ENCODE measurements at places on chromosomes 12 and 14.

GRCh38 chr12:14901228-14901562, 15.5 kb upstream of the MGP start:
- no peak for DNase-seq

DNA sequence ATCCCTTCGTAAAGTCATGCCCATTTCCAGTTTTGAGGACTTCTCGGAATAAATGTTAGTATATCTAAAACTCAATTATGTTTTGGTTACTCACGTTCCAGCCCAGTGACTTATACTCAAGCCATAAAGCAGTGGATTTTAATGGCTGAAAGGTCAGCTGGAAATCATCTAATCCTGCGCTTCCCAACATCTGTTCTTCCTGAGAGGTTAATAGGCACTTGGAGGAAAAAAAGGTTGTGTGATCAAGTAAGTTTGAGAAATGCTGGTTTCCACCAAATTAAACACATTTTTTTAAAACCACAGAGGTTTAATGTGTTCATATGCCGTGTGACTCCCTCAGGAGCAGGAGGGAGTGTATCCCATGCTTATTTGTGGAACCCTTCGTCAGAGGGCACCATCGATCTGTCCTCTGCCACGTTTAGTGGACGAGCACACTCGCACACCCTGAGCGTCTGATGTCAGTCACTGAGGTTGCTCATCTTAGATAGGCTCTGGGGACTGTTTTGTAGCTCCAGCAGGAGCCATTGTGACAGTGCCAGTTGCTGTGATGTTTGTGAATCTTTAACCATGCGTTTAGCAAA, 41.4 kb downstream of the FBXL14 start:
- DNase-seq: no peak

DNA sequence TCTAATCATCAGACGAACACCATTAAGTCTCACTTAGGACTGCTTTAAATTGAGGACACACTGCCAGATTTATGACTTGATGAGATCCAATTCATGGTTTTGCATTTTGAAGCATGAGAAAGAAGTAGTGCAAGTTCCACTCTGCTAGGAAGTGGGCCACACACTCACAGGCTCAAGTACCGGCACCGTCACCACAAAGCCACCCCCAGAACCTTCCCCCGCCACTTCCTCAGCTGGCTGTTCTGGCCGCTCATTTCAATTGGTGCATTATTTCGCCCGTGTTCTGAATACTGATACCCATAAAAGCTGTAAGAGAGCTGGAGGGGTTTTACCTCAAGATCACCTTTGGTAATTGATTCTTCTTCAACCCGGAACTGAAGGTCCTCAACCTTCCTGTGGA, 70.1 kb downstream of the CLIP1 start:
- no peak for DNase-seq

- no peak for DNase-seq
Measured at GRCh38 chr12:68804657-68805591, 3.1 kb upstream of the MDM2 start.

DNA sequence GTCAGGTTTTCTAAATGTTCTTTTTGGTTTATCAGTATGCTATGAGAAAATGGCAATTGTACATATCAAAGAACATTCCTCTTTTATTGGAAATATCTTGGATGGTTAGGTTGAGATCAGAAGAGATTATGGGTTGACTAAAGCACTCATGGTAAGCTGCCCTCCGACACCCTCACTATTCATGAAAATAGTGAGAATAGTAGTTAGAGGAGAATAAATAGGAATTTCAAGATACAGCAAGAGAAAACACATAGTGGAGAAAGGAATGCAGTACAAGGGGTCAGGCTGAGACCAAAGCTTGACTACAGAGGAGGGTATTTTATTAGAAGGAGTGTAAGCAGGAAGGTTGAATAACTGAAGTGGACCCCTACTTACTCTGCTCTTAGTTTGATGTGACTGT, 112.5 kb downstream of the PTPRQ start:
- DNase-seq: no peak

DNA sequence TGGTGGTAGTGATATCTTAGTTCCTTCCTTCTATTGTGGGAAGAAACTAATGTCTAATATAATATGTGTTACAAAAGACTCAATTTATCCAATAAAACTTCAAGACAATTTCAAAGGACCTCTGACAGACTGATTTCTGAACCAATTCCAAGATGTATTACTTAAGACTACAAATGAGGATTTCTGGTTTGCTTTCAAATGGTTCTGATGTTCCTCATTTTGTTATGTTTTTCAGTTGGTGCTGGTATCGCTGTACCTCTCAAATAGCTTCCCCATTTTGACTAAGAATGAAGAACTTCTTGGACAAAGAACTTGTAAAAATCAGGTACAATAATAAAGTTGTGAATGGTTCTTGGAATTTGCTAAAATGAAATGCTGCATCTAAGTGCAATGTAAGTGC, 19.4 kb upstream of the MBIP start:
- no peak for DNase-seq

DNA sequence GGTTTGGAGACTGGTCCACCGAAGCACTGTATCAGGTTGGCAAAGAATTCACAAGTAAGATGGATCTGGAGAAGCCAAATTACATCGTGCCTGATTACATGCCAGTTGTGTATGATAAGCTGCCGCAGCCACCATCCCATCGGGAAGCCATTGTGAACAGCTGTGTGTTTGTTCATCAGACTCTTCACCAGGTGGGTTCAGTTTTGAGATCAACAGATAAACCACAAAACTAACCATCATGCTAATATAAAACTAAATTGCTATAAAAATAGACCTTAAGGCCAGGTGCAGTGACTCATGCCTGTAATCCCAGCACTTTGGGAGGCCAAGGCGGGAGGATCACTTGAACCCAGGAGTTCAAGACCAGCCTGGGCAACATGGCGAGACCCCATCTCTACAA, 58.9 kb downstream of the HSP90AA1 start:
- no peak for DNase-seq

DNA sequence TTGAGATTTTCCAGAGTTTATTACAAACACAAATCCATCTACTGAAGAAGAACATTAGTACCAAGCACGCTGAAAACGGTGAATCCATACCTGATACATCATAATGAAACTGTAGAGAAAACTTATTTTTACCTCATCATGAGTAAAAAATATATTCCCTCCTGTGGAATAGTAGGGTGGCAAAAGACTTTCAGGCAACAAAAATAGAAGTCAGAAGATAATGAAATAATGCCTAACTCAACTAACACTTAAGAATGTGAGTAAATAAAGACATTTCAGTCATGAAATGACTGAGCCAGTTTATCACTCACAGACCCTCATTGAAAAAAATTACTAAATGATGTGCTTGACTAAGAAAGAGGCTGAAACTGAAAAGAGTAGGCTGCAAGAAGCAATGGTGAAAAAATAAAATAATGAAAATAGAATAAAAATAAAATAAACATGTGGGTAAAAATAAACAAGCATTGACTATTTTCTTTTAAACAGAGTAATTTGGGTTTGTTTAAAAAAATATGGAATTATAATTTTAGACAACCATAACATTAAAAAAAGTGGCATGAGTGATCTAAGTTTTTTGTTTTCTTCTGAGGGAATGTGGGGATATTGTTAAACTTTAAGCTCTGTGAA, 148.6 kb downstream of the ASCL1 start:
- DNase-seq: no peak

- no peak for DNase-seq
Measured at GRCh38 chr14:30888480-30889243, 14.3 kb downstream of the COCH start.

GRCh38 chr14:50038398-50039119, 77.8 kb downstream of the VCPKMT start:
- no peak for DNase-seq

DNA sequence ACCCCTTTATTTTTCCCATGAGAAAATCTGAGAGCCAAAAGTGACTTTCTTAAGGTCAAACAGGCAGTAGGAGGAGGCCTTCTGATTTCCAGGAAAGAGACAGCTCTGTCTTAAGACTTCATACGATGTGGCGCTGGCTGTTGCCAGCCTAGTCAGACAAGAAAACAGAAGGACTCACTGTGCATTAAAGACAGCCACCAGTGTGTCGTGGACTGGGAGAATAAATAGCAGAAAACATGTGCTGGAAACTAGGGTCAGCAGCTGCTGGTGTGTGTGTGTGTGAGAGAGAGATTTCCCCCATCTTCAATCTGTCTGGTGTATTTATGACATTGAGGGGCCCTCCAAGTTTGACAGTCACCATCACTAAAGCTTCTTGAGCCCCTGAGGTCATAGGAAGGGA, 708.6 kb upstream of the TMEM132C start:
- DNase-seq: no peak

DNA sequence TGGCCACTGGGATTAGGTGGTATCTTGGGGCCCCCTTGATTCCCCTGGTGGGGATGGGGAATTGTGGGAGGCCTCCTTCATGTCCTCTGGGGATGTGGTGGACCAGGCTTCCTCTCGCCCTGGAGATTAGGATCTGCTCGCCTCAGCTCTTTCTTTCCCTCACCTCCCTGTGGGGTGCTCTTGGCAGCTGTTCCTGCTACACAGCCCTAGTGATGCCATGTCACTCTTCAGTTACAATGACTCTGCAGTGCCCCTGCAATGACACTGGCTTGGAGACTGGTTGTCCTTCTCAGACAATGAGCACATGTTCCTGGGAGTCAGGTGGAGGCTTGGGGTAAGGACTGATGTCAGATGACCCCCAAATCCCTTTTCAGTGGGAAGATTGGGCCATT, 83.9 kb downstream of the ADCK1 start:
- DNase-seq: no peak

GRCh38 chr12:122893208-122894153, 2.4 kb downstream of the VPS37B start:
- DNase-seq: no peak

DNA sequence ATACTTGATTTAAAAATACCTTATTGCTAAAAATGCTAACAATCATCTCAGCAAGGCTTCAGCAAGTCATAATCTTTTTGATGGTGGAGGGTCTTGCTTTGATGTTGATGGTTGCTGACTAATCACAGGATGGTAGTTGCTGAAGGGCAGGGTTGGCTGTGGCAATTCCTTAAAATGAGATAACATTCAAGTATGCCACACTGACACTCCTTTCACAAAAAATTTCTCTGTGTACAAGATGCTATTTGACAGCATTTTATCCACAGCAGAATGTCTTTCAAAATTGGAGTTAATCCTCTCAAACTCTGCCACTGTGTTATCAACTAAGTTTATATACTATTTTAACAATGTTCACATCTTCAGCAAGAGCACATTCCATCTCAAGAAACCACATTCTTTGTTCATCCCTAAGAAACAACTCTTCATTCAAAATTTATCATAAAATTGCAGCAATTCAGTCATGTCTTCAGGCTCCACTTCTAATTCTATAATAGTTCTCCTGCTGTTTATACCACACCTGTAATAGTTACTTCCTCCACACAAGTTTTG, 16.1 kb downstream of the SCAF11 start:
- no peak for DNase-seq

DNA sequence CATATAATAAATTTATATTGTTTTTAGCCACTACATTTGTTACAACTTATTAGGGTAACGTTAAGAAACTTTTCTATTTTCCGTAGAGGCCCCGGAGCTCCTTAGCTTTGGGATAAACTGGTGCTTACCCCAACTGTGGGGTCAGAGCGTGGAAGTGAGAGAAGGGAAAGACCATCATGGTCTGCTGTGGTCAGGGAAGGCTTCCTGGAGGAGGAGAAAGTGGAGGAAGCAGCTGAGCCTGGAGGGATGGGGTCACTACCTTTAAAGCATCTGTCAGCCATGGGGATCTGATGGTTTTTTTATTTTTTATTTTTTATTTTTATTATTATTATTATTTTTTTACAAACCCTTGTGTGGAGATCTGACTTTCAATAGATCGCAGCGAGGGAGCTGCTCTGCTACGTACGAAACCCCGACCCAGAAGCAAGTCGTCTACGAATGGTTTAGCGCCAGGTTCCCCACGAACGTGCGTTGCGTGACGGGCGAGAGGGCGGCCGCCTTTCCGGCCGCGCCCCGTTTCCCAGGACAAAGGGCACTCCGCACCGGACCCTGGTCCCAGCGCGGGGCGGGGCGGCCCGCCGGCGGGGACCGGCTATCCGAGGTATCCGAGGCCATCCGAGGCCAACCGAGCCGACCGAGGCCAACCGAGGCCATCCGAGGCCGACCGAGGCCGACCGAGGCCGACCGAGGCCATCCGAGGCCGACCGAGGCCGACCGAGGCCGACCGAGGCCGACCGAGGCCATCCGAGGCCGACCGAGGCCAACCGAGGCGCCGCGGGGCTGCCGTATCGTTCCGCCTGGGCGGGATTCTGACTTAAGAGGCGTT, 1101.2 kb upstream of the TMEM132C start:
- peak; percentile 72 for DNase-seq

- DNase-seq: no peak
Measured at GRCh38 chr12:6963016-6963731, 7.3 kb downstream of the PHB2 start.

GRCh38 chr12:48001505-48002413, 2.5 kb downstream of the COL2A1 start:
- DNase-seq: no peak

- DNase-seq: no peak
Measured at GRCh38 chr12:43282106-43282505, 269.9 kb downstream of the ADAMTS20 start.

GRCh38 chr12:63918800-63919300, 74.3 kb downstream of the SRGAP1 start:
- no peak for DNase-seq

GRCh38 chr14:33287189-33287588, 348.5 kb downstream of the NPAS3 start:
- no peak for DNase-seq

DNA sequence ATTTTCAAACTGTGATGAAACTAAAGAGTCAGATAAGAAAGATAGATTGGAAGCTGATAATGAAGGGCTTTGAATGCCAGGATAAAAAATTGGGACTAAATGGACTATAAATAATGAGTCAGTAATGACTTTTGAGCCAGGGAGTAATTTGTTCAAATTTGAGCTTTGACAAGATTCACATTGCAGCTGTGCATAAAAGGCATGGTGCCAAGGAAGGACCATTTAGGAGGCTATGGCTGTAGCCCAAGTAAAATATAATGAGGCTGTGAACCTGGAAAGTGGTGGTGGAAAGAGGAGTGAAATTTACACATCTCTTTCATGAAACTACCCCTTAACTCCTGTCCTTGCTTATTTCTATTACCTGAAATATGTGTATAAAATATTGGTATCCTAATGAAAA, 218.5 kb downstream of the SLC6A15 start:
- DNase-seq: no peak

DNA sequence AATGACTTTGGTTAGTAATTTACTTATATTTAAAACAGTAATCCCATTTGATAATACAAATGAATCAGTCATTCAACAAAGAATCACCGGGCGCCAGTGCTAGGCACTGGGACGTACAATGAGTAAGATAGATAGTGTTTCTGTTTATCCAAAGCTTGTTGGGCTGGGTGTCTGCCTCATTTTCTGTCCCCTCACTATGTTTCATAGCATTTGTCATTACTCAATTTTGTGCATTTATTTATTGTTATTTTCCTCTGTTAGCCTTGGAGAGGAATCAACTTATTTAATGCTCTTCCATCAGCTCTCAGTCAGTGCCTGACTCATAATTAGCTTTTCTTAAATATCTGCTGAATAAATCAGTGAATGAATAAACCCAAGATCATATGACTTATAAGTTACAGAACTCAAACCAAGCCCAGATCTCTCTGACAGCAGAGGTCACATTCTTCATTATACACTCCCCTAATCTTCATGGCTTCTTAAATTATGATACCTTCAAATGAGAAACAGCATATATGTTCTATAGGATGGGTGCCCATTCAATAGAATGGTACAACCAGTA, 86.2 kb downstream of the TSPAN8 start:
- no peak for DNase-seq
